ENCODE measurements at places on chromosomes 4 and X.

DNA sequence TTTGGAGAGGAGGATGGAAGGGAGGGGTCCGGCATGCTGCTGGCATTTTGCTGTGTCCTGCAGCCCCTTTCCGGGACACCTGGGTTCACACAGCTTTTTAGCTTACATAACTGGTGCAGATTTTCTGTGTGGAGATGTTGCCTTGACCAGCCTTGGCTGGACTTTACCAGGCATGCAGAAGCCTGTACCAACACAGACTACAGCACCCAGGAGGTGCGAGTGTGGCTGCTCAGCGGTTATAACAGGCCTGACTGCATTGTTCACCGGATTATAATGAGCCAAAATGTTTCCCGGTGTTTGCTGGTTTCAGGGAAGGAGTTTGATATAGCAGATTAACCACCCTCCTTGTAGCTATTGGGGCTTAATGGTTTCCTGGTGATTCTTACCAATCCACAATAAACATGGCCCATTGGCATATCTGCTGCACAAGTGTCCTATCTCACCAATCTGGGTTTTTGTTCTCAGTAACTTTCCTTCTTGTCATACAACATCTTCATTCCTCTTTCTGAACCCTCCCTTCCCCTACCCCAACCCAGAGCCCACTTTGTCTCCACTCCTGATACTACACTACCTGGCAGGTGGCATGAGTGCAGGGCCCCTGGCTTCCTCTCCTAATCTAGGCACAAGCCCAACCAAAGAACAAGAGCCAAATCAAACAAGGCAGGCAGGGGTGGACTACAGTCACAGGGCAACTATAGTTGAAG lies 3.9 kb downstream of the RPL10 start:
- DNase-seq = no peak

- DNase-seq = no peak
Measured at GRCh38 chrX:84737471-84737871, 235.2 kb upstream of the HDX start.

DNA sequence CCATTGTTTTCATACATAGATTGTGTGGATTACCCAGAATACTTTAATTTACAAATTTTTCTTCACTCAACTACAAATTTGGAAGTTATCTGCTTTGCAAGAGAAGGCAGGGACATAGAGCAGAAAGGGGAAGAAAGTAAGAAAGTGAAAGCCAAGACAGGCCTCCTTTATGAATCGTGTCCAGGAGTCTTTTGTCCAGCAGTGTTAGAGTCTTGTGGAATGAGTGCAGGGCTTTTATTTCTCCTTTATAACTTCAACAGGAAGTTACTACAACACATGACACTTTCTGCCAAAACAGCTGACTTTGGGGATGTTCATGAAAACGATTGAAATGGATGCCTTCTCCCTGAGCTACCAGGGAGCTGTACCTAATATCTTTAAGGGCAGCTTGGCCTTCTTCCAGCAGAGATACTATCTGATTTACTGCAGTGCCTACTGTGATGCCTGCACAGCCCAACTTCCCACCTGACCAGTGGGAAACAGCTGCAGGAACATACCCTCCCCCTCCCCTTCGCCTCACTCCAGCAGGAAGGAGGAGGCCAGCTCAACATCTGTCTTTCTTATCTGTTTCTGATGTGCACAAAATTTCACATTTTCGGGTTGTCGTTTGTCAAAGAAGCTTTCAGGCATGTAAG lies 557.7 kb upstream of the SLIT2 start:
- no peak for DNase-seq

GRCh38 chr4:121551271-121551670 lies 145.5 kb downstream of the ANXA5 start:
- DNase-seq = no peak

DNA sequence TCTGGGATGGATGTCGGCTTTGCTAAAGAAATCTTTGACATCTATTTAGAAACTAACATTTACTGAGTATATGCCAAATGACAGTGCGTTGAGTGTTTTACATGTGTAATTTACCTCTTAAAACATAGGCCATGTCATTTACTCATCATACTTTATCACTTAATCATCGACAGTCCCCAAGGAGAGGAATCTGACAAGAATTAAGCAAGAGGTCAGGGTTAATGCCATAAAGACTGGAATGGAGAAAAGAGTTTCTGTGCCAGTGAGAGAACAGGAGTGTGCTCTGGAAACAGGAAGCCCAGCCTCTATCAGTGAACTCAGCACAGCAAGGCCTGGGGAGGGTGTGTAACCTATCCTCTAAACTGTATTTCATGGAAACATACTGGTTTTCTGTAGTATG lies 28.0 kb upstream of the AMOT start:
- no peak for DNase-seq

- DNase-seq = no peak
Measured at GRCh38 chrX:16917120-16917519, 29.3 kb upstream of the REPS2 start.

DNA sequence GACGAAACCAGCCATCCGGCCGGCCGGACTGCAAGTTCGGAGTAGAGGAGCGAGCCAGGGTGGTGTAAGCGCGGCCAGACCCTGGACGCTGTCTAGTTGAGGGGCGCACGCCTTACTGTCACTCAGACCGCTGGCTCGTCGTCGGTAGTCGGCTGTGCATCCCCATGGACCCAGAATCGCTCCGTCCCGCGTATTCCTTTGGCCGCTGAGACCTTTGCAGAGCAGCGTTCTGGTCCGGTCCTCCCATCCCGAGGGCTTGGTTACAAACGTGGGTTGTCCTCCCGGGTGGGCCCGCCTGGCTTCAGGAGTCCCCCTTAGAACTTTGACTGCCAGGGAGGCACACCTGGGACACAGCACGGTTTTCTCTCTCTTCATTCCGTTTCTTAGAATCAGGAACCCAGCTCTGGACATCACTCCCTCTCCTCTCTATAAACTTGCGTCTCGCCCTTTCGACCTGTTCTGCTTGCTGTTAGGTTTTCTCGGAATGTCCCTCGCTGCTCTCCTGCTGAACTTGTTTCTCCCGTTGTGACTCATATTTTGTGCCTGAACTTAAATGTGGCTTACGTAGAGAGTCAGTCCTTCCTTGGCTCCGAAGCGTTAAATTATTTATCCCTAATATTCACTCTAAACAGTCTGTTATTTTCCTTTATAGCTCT lies 672 bp downstream of the PGM2 start:
- DNase-seq = peak; percentile 8

DNA sequence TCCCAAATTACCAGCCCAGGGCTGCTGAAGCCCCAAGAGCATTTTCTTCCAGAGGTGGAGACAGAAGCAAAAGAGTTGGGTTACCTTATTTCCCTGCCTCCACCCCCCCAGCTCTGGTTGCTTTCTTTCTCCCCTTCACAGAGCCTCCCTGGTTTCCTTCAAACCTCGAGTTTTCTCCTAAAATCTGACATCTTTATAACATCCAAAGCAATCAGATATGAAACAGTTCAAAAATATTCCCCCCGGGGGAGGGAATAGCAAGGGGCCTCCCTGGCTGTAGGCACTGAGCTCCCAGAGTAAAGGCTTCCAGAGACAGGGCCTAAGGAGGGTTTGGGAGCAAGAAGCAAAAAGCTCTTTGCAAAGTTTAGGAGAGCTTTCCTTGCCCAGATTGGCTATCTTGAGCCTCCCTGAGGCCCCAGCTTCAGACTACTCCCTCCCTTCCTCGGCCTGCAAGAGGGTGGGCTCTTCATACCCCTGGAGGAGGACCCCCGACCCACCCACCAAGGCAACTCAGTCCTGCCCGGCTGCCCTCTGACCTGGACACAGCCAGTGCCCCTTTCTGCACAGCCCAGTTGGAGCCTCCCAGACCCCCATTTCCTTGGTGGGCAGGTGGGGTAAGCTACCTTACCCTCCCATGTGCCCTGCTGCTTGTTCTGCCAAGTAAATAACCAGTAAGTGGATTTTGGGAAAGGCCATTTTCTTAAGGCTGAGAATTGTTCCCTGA lies 7.6 kb downstream of the MAMLD1 start:
- DNase-seq = no peak

DNA sequence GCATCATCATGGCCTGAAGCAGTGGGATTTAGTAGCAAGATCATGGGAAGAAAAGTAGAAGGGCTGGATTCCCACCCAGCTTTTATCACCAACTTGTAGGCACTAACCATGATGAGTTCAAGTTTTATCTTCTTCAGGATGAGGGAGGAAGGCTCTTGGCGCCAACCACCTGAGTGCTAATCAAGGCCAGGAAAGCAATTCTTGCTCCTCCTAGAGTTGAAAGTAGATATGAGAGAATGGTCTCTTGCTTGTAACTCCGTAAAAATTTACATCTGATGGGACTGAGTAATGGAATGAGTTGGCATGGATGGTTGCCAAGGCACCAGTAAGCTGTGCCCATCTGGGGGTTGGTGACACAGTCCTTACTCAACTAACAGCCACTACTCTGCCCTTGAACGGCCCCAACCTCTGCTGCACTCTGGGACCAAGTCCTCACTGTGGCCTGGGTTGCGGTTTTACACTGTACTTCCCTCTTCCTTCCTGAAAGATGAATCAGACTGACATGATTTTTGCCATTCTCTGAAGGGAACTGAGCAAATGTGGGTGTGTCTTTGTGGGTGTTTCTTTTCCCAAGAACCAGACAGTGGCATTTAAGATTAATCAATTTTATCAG lies 39.4 kb upstream of the NDP start:
- peak; percentile 18 for DNase-seq

DNA sequence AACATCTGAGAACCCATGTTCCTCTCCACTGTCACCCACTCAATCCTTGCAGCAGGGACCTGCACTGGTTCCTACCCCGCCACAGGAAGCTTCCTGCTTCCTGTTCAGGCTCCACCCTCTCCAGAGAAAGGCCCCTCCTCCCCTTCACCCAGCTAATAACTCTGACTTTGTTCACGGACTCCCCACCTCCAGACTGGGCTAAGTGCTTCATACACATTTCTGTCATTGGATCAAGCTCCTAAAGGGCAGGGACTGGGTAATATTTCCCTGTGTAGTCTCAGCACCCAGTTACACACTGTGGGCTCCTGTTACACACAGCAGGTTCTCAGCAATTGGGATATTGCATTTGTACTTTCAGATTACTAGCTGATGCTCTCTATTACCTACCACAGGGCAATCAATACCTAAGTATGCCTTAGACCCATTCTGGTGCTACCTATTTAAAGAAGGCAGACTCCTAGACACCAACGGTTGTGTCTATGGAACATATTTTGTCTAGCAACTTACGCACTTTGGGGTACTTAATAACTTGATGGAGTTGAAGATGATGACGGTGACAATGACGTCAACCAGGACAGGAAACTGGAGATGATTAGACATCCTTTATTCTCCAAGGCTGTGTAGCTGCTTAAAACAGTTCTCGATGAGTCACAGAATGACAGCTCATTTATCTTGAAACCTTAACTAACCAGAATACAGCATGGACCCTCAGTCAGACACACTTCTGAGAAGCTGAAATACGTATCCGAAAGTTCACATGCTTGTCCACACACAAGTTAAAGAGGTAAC lies 58.1 kb downstream of the MAML3 start:
- DNase-seq = peak; percentile 43

DNA sequence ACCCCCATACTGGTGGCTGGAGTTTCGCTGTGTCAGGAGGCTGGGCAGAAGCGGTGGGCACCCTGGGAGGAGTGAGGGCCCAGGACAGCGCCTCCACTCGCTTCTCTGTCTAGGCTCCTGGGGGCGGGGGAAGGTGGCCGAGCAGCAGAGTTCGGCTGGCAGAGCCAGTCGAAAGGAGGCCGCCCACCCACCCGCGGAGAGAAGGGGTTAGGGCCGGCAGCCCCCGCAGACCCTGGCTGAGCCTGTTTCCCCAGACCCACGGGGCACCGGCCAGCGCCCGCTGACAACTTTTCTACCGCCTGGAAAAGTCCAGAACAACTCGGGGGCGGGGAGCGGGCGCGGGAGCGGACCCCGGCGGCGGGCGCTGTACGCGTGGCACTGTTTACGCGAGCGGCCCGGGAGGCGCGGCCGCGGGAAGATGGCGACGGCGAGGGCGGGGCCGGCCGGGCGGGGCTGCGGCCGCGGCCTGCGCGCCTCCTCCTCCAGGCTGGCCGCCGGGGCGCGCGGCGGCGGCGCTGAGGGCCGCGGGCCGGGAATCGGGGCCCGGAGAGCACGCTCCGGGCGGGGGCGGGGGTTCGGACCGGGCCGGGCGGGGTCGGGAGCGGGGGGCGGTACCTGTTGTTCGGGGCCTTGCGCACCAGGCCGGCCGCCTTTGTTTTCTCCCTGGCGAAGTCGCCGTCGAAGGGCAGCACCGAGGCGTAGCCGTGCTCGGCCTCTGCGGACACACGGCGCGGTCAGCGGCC lies 628 bp downstream of the MXD4 start:
- peak; percentile 50 for DNase-seq

DNA sequence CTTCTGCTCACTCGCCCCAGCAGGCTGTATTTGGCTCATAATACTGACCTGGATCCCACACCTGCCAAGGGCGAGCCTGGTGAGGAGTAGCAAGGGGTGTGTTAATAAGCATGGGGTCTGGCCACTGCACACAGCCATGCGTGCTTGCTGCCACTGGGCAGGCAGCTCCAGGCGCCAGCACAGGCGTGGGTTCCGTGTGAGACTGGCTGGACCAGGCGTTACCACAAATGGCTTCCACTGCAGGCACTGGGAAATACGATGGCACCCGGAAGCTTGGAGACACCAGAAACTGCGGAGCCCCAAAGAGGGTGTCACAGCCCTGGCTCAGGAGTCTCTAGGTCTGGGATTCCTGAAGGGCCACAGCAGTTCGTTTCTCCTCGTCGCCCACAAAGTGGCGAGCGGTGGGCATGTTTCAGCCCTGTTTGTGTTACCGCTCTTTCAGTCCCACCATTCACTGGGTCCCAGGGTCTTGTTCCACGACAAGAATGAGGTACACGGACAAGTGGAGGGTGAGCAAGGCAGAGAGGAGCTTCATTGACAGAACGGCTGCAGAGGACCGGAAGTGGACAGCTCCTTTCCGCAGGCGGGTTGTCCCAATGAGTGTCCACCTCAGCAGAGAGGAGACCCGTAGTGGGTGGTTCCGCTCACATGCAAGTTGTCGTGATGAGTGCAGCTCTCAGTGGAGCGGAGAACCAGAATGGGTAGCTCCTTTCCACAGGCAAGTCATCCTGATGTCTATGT lies 428.9 kb downstream of the EPHA5 start:
- no peak for DNase-seq

- no peak for DNase-seq
Measured at GRCh38 chrX:48695534-48695896, 1.0 kb upstream of the SUV39H1 start.

DNA sequence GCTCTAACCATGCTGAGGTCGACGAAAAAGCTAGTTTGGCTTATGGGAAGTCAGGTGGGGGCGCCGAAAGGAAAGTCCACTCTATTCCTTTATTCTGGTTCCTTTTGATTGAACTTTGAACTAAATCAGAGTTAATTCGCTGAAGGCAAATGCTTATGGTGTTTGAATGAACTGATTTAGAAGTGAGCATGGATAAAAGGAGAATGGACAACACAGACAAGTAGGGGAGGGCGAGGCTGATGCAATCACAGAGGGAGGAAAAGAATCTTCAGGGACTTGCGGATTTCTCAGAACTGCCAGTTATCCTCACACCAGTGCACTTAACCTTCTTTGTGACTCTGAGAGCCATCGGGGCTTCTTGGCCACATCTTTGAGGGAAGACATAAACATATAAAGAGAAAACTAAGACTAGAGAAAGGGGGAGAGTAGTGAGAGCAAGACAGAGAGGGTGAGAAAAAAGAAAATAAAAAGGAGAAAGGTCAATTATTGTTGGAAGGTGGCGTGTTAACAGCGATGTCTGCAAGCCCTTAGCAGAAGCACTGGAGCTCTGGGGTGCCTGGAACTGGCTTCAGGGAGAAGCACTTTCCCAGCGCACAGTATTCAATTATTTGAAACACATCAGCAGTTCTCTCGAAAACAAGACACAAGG lies 79.6 kb upstream of the PLAC1 start:
- DNase-seq = no peak

Data from stimulated activated CD4-positive, alpha-beta T cell treated with anti-CD3 and anti-CD28 coated beads, Interleukin-12 subunit alpha, Interleukin-12 subunit beta, amount 100 ng/mL, for 4 hours (primary cell).